Left forelimb (tissue), 1 donor: ENCODE measurements at places on chromosomes 7 and 10.

DNA sequence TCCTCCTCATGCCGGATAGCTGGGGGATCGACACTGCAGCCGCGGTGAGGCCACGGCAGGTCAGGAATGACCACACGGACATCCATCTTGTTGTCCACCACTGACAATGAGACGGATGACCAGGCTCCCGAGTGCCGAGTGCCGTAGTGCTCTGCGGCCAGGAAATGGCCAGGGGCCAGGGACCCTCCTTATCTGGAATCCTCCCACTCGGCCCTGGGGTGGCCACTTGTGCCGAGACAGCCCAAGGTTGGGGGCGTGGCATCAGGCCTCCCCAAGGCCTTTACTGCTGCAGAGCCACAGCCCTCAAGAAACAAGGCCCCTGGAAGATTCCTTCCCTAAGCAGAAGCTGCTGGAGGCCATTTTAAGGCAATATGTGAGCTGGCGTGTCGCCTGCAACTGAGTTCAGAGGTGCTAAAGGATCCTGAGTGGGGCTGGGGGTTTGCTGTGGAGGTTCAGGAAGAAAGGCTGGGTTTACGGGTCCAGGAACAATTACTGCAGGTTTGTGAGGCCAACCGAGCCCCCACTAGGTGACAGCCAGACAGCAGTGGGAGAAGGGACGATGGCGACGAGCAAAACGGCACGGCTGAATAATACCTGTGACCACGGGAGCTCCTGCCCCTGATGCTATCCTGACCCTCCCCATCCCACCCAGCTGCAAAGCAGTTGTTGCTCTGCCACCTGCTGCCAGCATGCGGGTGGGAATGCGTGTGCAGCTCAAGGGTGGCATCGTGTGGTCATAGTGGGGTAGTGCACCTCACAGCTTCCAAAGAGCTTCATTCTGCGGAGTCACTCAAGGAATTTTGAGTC, 31.6 kb upstream of the LEP start:
- DNase-seq = peak; percentile 79

DNA sequence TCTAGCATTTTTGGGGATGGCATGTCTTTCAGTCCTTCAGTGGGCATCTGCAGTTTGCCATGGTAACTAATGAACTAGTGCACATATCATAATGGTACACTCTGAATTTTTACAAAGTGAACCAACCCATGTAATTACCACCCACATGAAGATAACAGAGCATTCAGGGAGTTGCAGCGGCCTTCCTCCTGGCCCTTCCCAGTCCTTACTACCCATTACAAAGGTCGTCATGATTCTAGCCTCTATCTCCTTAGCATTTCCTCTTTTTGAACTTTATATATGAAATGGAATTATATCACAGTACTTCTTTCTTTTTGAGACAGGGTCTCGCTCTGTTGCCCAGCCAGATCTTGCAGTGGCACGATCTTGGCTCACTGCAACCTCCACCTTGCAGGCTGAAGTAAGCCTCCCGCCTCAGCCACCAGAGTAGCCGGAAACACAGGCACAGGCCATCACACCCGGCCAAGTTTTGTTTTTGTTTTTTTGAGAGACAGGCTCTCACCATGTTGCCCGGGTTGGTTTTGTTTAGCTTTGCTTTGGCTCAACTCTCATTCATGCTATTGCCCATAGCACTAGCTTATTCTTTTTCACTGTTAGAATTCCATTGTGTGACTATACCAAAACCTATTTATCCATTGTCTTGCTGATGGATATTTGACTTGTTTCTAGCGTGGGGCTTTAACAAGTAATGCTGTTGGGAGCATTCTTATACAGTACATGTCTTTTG, 79.2 kb downstream of the APBB1IP start:
- no peak for DNase-seq

GRCh38 chr7:29189743-29190201, 4.8 kb upstream of the CHN2 start:
- DNase-seq = no peak

GRCh38 chr7:74056096-74056915, 27.3 kb upstream of the LIMK1 start:
- DNase-seq = no peak

- no peak for DNase-seq
These were observed 35.3 kb downstream of the AMZ1 start for GRCh38 chr7:2723138-2723850.

- no peak for DNase-seq
These were observed 5.6 kb downstream of the PCGF5 start for GRCh38 chr10:91226093-91226492.

DNA sequence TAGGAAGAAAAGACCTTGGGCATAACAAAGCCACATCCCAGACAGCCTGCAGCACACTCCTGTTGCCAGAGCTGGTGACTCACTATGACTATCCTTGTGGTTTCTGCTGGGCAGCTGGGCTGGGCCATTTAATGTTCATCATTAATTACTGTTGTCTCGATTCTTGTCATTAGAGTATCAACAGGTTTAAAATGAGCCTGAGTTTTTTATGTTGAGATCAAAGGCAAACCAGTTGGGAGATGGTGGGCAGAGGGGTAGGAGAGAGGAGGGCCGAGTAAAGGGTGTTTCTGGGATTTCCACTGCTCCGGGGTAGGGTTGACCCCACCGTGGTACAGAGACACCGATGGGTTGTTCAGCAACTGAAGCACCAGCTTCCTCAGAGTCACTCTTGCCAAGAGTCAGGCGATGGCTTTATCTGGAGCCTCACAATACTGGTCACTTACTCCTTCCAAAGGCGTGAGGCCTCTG, 128.7 kb upstream of the LYZL1 start:
- no peak for DNase-seq

- DNase-seq = no peak
These were observed 30.7 kb upstream of the STOX1 start for GRCh38 chr10:68796605-68797004.

DNA sequence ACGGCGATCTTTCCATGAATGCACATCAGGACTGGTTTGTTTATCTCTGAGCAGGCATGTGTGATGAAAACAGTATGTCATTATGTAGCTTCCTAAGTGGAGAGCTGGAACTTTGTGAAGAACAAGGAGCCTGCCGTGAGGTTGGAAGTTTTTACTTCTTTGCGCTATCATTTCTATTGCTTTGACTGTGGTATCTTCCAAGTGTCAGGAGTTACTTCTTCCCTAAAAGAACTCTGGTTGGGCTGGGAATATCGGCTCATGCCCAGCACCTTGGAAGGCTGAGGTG, 167.4 kb upstream of the AHR start:
- DNase-seq = no peak

GRCh38 chr7:32479574-32480200, 10.5 kb downstream of the LSM5 start:
- DNase-seq = no peak

DNA sequence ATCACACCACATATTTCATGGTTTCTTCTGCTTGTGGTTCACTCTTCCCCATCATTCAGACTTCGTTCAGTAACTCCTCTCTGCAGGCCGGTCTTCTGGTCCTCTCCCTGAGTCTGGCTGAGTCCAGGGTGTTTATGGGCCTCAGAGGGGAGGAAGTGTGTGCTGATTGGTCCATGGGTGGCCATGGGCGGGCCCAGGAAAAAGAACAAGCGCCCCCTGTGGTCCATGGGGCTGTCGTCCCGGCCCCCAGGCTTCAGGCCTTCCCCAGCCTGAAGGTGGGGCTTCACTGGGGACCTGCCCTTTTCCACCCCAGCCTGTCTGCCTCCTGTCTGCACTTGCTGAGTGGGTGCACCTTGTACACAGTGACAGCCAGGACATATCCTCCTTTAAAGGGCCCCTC, 123.7 kb downstream of the VIPR2 start:
- no peak for DNase-seq

GRCh38 chr10:74743401-74743800, 83.0 kb upstream of the KAT6B start:
- no peak for DNase-seq

GRCh38 chr7:141700848-141701371, 1.1 kb downstream of the DENND11 start:
- DNase-seq = no peak

DNA sequence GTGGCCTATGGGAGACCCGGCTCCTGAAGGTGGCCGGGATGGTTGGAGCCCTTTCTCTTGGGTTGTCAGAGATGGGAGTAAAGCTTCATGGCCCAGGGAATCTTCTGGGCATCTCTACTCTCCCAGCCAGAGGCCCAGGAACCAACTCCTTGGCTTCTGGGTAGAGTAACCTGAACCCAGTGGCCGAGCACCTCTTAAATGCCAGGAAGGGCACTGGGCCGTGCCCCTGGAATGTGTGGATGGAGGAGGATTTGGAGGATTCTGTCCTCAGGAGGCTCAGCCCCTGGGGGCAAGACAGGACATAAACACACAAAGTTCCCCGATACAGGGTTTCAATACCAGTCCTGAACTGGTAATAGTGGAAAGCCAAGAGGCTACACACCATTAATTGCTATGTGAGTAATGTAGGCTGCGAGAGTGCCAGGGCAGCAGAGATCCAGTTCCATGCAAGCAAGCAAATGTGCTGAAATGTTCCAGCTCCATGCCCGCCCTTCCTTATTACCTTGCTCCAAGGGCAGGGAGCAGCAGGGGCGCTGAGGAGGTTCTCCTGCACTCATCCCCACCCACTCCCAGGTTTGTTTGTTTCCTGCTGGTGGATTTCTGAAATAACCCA, 1.2 kb downstream of the PALD1 start:
- no peak for DNase-seq

GRCh38 chr10:87761153-87761552, 56.9 kb downstream of the ATAD1 start:
- no peak for DNase-seq

DNA sequence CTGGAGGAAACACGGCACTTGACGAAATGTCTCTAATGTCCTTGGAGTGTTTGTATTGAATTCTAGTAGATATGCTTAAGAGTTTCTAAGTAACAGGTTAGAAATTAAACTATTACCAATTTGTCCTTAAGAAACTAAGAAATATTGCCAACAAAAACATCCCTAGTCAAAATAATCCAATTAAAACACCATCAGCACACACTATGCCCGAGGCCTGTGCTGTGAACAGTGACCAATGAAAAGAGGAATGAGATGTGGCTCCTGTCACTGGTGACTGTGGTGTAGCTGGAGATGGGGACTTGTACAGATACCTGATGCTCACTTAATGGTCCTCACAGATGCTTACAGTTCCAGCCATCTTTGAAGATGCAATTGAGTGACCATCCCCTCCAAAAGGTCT, 651.1 kb downstream of the SORCS3 start:
- DNase-seq = no peak

DNA sequence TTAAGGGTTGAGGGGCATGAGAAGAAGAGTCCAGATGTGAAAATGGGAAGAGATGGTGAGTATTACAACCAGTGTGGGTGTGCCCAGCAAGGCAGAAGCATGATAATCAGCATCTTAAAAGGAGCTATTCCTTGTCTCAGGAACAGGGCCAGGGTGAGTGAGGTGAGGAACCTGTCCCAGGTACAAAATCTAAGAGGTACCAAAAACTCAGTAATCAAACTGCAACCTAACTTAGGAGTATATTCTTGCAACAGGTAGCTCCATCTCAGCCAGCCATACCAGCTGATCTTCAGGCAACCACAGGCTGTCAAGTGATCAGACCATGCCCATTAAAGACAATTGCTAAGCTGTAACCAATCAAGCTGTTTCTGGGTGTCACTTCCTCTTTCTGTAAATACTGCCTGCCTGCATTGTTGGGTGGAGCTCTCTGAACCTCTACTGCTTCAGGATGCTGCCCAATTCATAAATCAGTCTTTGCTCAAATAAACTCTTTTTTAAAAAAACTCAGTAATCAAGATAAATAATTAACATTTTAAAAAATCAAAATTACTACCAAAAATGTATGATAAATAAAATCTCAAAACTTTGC, 7.4 kb downstream of the KEL start:
- no peak for DNase-seq

DNA sequence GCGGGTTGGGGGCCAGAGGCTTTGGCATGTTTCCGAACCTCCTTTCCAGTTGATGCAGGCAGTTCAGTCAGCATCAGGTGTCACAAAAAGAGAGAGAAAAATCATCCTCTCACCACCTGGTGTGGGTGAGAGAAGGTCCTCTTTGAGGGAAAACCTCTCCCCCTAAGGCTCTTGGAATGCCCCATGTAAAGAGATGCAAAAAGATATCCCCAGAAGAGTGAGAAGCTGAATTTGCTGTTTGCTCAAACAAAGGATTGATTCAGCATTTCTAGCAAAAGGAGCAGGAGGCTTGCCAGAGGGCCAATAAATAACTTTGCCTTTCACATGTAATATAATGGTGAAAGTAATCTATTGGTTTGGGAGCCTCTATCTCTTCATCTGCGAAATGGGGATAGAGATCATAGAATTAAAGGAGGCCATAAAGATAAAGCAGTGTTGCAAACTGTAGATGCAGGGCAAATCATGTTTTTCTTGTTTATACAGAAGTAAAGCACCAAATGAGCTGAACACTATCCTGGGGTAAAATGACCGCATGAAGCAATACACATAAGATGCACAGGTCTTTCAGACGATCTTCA, 425.9 kb downstream of the LRMDA start:
- no peak for DNase-seq

GRCh38 chr7:121404348-121404747, 8.2 kb upstream of the FAM3C start:
- DNase-seq = no peak

GRCh38 chr10:11838298-11838852, 15.2 kb downstream of the PROSER2 start:
- DNase-seq = no peak

DNA sequence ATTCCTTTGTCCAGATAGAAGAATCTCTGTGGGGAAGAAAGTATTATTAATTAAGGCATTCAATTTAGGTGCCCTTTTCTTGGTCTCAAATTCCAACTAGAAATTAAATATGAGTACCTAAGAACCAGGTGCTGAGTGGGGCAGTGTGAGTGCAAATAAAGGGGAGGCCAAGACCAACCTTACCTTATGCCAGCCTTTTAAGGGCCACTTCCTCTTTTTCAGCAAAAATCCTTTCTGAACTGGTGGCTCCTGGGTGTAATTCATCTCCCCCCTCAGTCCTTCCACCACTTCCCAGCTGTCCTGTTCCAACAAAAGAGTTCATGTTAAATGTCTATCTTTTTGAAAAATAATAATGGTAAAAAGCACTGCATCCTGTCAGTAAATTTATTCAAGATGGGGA, 108.2 kb downstream of the OSBPL3 start:
- no peak for DNase-seq

- DNase-seq = no peak
These were observed 2.7 kb downstream of the ANKRD16 start for GRCh38 chr10:5887029-5887428.

DNA sequence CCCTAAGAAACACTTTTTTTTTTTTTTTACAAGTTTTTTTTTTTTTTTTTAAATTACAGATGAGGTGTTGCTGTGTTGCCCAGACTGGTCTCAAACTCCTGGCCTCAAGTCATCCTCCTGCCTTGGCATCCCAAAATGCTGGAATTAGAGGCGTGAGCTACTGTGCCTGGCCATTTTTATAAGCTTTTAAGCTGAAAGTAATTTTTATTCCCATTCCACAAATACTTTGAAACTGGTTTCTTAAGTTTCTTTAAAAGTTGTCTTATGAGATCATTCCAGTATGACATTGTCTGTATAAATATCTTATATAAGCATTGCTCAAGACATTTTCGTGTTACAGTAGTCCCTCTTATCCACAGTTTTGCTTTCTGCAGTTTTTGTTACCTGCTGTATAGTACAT, 61.4 kb upstream of the CYP26C1 start:
- DNase-seq = no peak
